Pancreas (tissue), 10 donors: ENCODE measurements at places on chromosomes 1 and 21. TPM values are rescaled to one million over a fixed set of nuclear protein-coding genes. Genes with fewer than 3 reads are reported as not detected.

GRCh38 chr1:9990944-9991343, 6.1 kb upstream of the RBP7 start:
- no peaks in the 10 kb centered on the region for H3K36me3 ChIP-seq
- no peaks in the 10 kb centered on the region for H3K27me3 ChIP-seq
- no peaks in the 10 kb centered on the region for H3K4me1 ChIP-seq
- no peak overlapping the region for H3K27ac ChIP-seq
- H3K4me3 ChIP-seq = no peak overlapping the region

GRCh38 chr1:157356601-157357000, 195.7 kb downstream of the FCRL5 start:
- no peaks in the 10 kb centered on the region for H3K27me3 ChIP-seq
- no peaks in the 10 kb centered on the region for H3K4me1 ChIP-seq
- DNase-seq = no peak
- no peaks in the 10 kb centered on the region for H3K36me3 ChIP-seq
- no peak overlapping the region for H3K27ac ChIP-seq
- H3K4me3 ChIP-seq = no peak overlapping the region

GRCh38 chr1:53696571-53696970, 42.4 kb downstream of the GLIS1 start:
- no peak for DNase-seq
- no peak overlapping the region for H3K27ac ChIP-seq
- H3K4me1 ChIP-seq = no peaks in the 10 kb centered on the region

GRCh38 chr1:9061252-9061960, 8.0 kb downstream of the SLC2A5 start:
- no peak overlapping the region for H3K27ac ChIP-seq
- H3K4me1 ChIP-seq = no peaks in the 10 kb centered on the region
- H3K4me3 ChIP-seq = no peak overlapping the region

- no peak overlapping the region for H3K4me3 ChIP-seq
- no peak overlapping the region for H3K27ac ChIP-seq
- DNase-seq = no peak
Measured at GRCh38 chr1:98103617-98104285, 182.9 kb upstream of the DPYD start.

- peaks cover 7% of the 10 kb centered on the region for H3K4me1 ChIP-seq
- DNase-seq = no peak
- H3K27me3 ChIP-seq = no peaks in the 10 kb centered on the region
- no peak overlapping the region for H3K4me3 ChIP-seq
- H3K27ac ChIP-seq = no peak overlapping the region
- H3K36me3 ChIP-seq = no peaks in the 10 kb centered on the region
Measured at GRCh38 chr1:155307247-155307740, 1.4 kb upstream of the FDPS start.

DNA sequence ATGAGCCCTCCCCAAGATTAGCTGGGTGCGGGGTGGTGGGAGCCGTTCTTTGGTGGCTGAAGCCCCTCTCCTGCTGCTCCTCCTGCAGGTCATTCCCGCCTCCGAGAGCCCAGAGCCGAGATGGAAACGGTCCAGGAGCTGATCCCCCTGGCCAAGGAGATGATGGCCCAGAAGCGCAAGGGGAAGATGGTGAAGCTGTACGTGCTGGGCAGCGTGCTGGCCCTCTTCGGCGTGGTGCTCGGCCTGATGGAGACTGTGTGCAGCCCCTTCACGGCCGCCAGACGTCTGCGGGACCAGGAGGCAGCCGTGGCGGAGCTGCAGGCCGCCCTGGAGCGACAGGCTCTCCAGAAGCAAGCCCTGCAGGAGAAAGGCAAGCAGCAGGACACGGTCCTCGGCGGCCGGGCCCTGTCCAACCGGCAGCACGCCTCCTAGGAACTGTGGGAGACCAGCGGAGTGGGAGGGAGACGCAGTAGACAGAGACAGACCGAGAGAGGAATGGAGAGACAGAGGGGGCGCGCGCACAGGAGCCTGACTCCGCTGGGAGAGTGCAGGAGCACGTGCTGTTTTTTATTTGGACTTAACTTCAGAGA, 448 bp downstream of the G0S2 start:
- peak overlapping the region; percentile 54 for H3K27ac ChIP-seq
- DNase-seq = peak; percentile 75
- no peaks in the 10 kb centered on the region for H3K27me3 ChIP-seq

DNA sequence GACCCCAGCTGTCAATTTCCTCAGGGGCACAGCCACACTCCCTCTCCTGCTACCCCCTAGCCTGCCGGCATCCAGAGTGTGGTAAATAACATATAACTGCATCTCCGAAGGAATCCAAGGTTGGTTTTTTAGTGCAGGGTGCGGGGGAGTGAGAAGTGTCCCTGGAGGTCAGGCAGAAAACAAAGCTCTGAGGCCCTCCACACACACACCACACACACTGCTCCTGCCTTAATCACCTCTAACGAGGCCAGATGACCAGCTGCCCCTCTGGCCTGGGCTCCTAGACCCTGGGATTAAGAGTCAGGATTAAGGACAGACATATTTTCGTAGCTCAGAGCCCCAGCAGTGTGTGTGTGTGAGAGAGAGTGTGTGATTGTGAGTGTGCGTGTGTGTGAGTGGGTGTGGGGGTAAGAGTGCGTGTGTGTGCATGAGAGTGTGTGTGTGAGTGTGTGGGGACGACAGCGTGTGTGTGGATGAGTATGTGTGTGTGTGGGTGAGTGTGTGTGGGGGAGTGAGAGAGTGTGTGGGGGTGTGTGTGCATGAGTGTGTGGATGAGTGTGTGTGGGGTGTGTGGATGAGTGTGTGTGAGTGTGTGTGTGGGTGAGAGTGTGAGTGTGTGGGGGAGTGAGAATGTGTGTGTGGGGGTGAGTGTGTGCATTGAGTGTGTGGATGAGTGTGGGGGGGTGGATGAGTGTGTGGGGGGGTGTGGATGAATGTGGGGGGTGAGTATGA, 14.6 kb downstream of the SDC3 start:
- no peaks in the 10 kb centered on the region for H3K4me1 ChIP-seq
- H3K27ac ChIP-seq = no peak overlapping the region
- no peaks in the 10 kb centered on the region for H3K36me3 ChIP-seq
- no peak for DNase-seq
- H3K4me3 ChIP-seq = no peak overlapping the region

GRCh38 chr1:159817276-159818041, 9.2 kb upstream of the SLAMF8 start:
- H3K27ac ChIP-seq = no peak overlapping the region
- no peak overlapping the region for H3K4me3 ChIP-seq
- H3K27me3 ChIP-seq = no peaks in the 10 kb centered on the region
- no peaks in the 10 kb centered on the region for H3K4me1 ChIP-seq
- DNase-seq = no peak

DNA sequence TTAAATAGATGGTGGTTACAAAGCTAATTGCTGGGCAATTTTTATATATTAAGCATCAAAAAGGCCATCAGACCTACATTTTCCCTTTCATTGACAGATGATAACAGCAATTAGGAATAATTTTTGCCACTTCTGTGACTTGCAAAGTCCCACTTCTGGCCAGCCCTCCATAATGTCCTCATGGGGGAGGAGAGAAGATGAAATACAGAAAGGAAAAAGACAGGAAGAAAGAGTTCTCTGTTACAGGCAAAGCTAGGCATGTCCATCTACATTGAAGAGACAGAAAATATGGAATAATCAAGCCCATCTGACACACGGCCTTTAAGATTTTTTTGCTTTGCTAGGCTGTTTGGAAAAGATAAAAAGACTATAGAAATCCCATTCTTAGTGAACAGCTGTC, 108.0 kb downstream of the ENAH start:
- H3K27me3 ChIP-seq = no peaks in the 10 kb centered on the region
- no peaks in the 10 kb centered on the region for H3K4me1 ChIP-seq
- no peak overlapping the region for H3K4me3 ChIP-seq
- no peak for DNase-seq
- no peaks in the 10 kb centered on the region for H3K36me3 ChIP-seq

GRCh38 chr21:37758982-37759381, 157.3 kb downstream of the KCNJ6 start:
- H3K4me1 ChIP-seq = no peaks in the 10 kb centered on the region
- H3K27me3 ChIP-seq = no peaks in the 10 kb centered on the region
- H3K36me3 ChIP-seq = no peaks in the 10 kb centered on the region
- H3K27ac ChIP-seq = no peak overlapping the region

DNA sequence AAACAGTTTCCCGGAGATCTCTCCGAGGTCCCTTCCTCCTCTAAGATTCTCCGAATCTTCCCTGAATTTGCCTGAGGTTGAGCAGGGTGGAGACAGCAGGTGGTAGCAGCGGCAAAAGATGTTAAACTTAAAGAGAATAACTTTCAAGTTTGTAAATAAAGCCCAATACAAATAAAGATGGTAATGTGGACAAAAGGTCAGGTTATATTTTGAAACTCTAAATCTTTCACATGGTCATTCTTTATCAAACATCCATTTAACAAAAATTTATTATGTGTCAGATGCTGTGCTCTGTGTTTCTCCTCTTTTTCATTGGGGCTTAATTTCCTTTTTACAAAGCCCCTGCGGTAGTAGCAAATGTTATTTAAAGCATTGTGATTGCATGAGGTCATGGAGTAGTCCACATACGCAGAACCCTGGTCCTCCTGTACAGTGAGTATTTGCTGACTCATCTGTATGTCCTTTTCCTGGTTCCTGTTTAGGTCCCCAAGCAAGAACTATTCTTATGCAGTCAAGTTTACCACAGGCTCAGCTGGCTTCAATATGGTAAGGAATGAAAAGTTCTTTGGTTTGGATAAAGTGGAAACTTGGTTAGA, 119.2 kb downstream of the ITSN1 start:
- no peaks in the 10 kb centered on the region for H3K27me3 ChIP-seq
- H3K27ac ChIP-seq = peak overlapping the region; percentile 59
- no peaks in the 10 kb centered on the region for H3K36me3 ChIP-seq
- H3K4me1 ChIP-seq = no peaks in the 10 kb centered on the region

- H3K27me3 ChIP-seq = no peaks in the 10 kb centered on the region
- H3K36me3 ChIP-seq = peaks cover 2% of the 10 kb centered on the region
- H3K4me3 ChIP-seq = no peak overlapping the region
- no peak overlapping the region for H3K27ac ChIP-seq
Measured at GRCh38 chr1:19360016-19360415, 47.9 kb downstream of the SLC66A1 start.

DNA sequence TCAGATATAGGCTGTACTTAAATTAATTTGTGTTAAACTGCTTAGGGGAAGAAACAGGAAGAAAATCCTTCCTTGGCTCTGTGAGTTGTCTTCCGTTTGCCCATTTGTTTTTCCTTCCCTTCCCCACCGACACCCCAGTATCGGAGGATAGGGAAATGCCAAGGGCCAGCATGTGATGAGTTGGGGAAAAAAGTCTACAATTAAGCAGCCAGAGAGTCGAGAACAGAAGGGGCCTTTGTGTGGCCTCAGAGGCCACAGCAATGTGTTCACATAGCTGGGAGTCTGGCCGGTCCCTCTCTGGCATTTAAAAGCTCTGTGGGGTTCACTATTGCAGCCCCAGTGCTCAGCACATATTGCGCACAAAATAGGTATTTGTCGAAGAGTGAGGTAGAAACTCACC, 489.3 kb downstream of the MATN1 start:
- no peak overlapping the region for H3K4me3 ChIP-seq
- H3K36me3 ChIP-seq = no peaks in the 10 kb centered on the region
- no peak overlapping the region for H3K27ac ChIP-seq

DNA sequence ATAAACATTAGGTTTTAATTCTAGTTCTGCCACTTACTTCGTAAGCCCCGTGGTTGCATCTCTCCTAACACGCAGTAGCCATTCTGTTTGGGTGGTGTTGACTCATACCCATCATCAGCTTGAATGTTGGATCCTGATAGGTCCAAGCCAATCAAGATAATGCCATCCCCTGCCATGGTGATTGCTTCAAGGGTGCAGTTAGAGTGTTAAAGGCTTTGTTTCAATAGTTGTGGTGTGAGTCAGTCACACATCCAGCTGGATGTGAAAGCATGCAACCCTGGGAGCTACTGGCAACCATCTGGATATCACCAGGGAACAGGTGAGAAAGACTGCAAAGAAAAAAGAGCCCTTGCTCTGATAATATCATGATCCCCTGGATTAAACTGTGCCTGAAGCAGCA, 69.1 kb downstream of the OMA1 start:
- H3K36me3 ChIP-seq = no peaks in the 10 kb centered on the region
- no peak overlapping the region for H3K4me3 ChIP-seq
- no peaks in the 10 kb centered on the region for H3K4me1 ChIP-seq
- H3K27ac ChIP-seq = no peak overlapping the region
- no peaks in the 10 kb centered on the region for H3K27me3 ChIP-seq

- H3K27me3 ChIP-seq = no peaks in the 10 kb centered on the region
- no peak for DNase-seq
- H3K36me3 ChIP-seq = no peaks in the 10 kb centered on the region
- H3K4me3 ChIP-seq = no peak overlapping the region
Measured at GRCh38 chr1:190068304-190068703, 409.4 kb downstream of the BRINP3 start.

GRCh38 chr1:206544562-206545257, 37.4 kb downstream of the RASSF5 start:
- H3K36me3 ChIP-seq = no peaks in the 10 kb centered on the region
- no peaks in the 10 kb centered on the region for H3K27me3 ChIP-seq
- peak; percentile 82 for DNase-seq
- peaks cover 16% of the 10 kb centered on the region for H3K4me1 ChIP-seq
- no peak overlapping the region for H3K27ac ChIP-seq

DNA sequence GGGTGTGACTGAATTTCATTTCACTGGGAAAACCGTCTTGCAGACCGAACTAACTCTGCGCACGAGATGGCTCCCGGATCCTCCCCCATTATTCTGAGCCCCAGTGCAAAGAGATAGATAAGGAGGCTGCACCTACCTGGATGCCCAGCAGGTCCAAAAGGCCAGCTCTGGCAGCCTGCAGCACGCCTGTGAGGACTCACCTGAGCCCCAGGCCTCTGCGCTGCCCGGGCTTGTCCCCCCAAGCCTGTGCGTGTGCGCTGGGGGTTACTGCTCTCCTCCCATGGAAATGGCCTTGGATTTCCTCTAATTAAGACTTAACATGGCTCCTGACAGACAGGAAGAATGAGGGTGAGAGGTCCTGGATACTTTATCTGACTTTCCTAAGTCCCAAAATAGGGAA, 83.4 kb downstream of the MDM4 start:
- H3K4me3 ChIP-seq = no peak overlapping the region
- no peak for DNase-seq

- no peaks in the 10 kb centered on the region for H3K36me3 ChIP-seq
- no peak overlapping the region for H3K4me3 ChIP-seq
- no peaks in the 10 kb centered on the region for H3K4me1 ChIP-seq
- no peak for DNase-seq
Measured at GRCh38 chr1:75079538-75080290, 54.5 kb upstream of the LHX8 start.

DNA sequence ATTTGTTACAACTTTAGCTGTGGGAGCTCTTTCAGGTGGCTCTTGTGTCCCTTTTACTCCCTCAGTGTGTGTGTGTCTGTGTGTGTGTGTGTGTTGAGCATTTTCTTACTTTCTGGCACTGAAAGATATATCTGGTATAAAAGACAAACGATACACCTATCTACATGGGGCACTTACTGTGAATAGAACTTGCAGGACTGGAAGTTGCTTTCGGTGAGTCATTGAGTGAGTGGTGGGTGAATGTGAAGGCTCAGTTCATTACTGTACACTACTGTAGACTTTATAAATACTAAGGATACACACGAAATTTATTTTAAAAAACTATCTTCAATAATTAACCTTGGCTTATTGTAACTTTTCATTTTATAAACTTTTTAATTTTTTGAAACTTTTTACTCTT, 38.7 kb downstream of the BTBD8 start:
- no peak for DNase-seq
- H3K36me3 ChIP-seq = no peaks in the 10 kb centered on the region
- H3K27me3 ChIP-seq = no peaks in the 10 kb centered on the region
- H3K27ac ChIP-seq = no peak overlapping the region

Gene SPOCD1
- polyA plus RNA-seq = not detected

Gene KRTAP19-2
- polyA plus RNA-seq = not detected

Gene SELENBP1
- polyA plus RNA-seq = 53.6 TPM

Gene IGSF9
- 5.4 TPM for polyA plus RNA-seq

Gene PTTG1IP
- polyA plus RNA-seq = 71.0 TPM
